ENCODE measurements at places on chromosomes 12 and 14.

DNA sequence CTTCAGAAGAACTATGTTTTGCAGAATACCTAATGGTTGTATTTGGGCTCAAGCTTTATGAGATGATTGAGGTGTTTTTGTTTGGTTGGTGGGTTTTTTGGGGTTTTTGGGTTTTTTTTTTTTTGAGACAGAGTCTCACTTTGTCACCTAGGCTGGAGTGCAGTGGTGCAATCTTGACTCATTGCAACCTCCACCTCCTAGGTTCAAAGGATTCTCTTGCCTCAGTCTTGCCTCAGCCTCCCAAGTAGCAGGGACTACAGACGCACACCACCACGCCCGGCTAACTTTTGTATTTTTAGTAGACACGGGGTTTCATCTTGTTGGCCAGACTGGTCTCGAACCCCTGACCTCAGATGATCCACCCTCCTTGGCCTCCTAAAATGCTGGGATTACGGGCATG lies 39.6 kb downstream of the ARL1 start:
- no peak for DNase-seq

DNA sequence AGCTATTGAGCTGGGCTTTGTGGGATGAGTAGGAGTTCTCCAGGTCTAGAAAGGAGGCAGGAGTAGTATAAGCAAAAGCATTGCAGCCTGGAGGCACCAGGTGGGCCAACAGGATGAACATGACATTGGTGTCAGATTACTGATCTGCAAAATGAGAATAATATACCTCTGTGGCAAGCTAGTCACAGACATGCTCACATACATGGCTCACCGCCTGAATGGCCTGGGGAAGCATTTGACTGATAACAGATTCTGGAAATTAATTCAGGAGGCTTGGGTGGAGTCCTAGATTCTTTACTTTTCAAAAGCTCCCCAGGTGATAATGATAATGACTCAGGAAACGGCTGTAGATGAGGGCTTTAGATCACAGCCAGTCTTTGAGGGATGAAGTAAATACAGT lies 709 bp downstream of the TCL1B start:
- DNase-seq: no peak

GRCh38 chr12:15525441-15525840 lies 203.1 kb downstream of the PTPRO start:
- DNase-seq: no peak

DNA sequence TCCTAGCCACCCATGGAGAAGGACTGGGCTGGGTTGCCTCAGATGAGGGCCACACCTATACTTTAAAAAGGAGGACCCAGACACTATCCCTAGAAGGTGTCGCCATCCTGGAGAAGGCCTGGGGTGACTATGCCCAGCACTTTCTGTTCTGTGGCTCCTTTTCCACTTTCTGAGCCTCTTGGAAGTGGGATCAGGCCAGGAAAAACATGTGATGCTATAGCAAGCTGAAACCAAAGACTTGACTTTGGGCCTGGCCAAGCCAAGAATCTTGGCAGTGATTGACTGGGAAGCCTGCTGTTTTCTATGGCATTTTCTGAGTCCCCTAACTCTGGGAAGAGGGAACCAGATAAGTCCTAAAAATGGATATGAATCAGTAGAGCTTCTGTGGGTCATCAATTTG lies 332.3 kb downstream of the ZFP36L1 start:
- no peak for DNase-seq
